Myocyte (in vitro differentiated cells): ENCODE measurements at places on chromosomes 12 and 14.

DNA sequence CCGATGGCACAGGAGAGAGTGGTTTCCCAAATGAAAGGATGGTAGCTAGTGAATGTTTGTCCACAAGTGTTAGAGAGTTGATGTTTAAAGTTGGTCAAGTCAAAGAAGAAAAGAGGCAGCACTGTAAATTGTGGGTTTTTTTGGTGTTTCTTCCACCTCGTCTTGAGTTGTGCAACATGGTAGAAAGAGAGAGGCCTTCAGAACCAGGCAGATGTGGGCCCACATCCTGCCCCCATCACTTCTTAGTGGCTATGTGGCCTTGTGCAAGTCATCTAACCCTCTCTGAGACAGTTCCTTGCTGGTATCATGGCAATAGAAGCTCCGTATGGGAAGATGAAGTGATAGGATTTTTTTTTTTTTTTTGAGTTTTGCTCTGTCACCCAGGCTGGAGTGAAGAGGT lies 60.8 kb downstream of the NDUFA12 start:
- DNase-seq: no peak

DNA sequence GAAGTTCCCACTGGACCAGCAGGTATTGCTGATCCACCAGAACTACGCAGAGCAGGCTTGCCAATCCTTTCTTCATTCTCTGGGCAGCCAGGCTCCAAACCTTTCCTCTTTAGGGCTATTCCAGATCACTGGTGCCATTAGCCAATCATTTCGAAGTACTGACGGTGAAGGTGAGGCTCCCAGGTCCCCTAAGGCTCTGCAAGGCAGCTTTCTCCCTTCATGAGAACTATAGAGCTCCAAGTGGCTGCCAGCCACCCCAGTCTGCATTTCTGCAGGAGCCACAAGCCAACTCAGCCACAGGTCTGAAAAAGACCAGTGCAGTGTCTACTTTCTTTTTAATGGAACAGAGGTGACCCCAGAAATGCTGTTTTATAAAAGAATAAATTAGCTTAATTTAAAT lies 48.7 kb downstream of the RAB35 start:
- no peak for DNase-seq

- DNase-seq: peak; percentile 15
These were observed 150.9 kb upstream of the FRMD6 start for GRCh38 chr14:51500776-51501175.

DNA sequence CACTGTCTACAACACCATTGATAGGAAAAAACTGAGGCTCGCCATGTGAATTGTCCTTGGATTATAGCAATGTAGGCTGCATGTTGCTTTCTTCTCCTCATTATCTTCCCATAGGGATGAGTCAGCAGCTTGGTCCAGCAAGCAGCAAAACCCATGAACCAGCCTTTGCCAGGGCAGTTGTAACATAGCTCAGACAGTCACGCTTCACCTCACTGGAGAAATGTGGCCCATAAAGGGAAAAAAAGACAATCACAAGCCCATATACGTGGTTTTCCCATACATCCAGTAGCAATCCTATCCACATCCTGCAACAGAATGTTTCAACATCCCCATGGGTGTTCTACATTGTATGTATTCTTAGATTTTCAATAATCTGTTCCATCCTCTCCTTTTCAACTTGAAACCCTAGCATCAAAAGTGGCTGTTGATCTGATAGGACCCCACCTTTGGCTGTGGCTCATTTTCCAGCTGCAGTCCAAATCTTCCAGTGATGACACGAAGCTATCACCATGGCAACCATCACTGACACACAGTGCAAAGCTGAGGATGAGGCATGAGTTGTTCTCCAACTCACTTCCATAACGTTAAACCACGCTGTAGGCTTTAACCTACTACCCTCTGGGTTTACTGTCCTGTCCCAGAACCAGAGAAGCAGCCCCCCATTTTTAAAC lies 34.0 kb downstream of the GRIN2B start:
- no peak for DNase-seq

- peak; percentile 35 for DNase-seq
These were observed 235.0 kb upstream of the DCN start for GRCh38 chr12:91417650-91418049.

DNA sequence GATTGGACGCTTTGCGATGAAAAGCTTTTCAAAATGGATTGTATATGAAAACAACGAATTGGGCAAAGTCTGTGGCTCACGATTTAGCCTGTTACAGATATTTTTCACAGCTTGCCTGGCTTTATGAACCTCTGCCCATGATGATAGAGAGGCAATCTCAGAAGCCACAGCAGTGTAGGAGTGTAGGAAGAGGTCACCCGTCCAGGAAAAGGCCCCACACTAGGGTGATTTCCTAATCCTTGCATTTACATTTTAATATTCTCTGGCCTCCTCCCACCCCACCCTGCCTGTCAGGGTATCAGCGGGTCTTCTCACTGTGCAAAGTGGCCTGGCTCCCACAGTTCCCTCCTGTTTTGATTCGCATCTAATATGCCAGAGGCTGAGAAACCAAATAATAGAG lies 81.8 kb upstream of the FOXN3 start:
- no peak for DNase-seq

- DNase-seq: peak; percentile 93
These were observed 19.4 kb downstream of the LMO3 start for GRCh38 chr12:16586350-16587109.

DNA sequence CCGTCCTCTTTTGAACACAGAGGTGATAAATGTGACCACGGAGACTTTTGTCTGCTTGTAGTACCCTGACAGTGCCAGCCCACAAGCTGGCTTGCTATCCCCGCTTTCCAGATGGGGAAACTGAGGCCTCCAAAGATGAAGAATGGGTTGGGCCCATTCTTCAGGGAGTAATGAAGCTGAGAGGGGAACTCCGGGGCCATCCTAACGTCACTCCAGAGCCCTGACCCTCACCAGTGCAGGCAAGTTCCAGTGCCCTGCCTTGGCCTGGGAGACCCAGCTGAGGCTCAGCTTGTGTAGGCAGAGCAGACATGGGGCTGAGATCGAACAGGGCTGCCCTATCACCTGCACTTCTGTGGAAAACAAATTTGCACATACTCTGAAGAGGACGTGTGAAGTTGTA lies 277.1 kb downstream of the DPF3 start:
- DNase-seq: no peak
